Stimulated activated CD8-positive, alpha-beta memory T cell treated with anti-CD3 and anti-CD28 coated beads, Interleukin-15, amount 100 ng/mL, for 1 hour (primary cell): ENCODE measurements at places on chromosomes 2 and 18.

DNA sequence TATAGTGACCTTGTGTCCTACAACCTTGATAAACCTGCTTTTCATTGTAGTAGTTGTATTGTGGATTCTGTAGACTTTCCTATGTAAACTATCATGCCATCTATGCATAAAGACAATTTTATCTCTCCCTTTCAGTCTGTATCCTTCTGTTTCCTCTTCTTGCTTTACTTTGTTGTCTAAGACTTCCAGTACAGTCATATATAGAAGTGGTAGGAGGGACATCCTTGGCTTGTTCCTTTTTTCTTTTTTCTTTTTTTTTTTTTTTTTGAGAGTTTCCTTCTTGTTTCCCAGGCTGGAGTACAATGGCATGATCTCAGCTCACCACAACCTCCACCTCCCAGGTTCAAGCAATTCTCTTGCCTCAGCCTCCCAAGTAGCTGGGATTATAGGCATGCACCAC is 39.7 kb downstream of the UBE2F start:
- no peak for DNase-seq

- no peak for DNase-seq
Measured at GRCh38 chr2:239689410-239689809, 288.6 kb upstream of the HDAC4 start.

DNA sequence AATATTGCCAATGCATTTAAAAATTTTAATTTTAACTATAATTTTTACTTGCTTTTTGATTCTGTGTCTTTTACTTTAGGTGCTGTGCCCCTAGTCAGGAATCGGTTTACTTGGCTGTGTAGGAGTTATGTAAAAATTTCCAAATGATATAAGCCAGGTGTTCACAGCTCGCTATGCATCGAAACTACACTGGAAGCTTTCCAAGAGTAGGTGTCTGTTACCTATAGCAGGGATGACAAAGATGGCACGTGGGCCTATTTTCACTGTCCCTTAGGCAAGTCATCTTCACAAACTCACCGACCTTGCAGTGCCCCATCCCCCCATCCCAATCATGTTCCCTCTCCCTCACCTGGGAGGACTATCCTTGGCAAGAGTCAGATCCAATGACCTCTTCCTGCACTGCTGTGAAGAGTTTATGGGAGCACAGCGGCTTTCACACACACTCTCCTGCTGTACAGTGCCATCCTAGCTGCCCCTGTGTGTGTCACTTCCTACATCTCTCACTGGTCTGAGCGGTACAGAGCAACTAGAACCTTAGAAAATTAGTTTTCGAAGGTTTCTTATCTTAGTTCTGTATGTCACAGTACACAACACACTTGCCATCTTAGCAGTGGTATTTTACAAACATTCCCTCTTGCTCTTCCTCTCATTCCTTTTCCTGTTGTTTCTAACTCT is 49.2 kb upstream of the NAB1 start:
- no peak for DNase-seq

DNA sequence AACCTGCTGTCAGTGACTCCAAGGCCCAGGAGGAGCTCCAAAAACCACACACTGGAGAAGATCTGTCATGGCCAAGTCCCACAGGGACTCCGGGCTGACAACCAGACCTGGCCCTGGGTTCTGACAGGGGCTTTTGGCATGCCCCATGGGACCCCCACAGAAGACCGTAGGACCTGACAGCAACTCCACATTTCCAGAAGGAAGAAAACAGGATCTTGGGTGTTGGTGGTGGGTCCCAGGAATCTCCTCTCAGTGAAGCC is 275.9 kb upstream of the HS6ST1 start:
- no peak for DNase-seq

DNA sequence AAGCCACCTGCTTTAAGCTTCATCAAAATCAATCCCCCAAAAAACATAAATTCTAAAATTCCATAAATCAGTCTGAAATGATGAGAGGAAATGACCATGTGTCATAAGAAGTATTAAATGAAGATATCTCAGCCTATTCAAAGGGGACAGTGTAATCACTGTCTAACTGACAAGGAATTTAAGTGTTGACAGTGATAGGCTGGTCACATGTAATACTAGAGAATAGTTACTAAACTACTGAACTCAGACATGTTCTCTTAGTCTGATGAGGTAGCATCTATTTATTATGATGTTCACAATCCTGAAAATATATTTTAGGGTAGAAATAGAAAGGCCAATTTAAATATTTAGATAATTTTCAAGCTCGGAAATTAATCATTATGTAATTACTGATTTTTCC is 216.1 kb downstream of the L3MBTL4 start:
- DNase-seq, result no peak

GRCh38 chr18:77110936-77111335 is 21.6 kb downstream of the MBP start:
- no peak for DNase-seq

DNA sequence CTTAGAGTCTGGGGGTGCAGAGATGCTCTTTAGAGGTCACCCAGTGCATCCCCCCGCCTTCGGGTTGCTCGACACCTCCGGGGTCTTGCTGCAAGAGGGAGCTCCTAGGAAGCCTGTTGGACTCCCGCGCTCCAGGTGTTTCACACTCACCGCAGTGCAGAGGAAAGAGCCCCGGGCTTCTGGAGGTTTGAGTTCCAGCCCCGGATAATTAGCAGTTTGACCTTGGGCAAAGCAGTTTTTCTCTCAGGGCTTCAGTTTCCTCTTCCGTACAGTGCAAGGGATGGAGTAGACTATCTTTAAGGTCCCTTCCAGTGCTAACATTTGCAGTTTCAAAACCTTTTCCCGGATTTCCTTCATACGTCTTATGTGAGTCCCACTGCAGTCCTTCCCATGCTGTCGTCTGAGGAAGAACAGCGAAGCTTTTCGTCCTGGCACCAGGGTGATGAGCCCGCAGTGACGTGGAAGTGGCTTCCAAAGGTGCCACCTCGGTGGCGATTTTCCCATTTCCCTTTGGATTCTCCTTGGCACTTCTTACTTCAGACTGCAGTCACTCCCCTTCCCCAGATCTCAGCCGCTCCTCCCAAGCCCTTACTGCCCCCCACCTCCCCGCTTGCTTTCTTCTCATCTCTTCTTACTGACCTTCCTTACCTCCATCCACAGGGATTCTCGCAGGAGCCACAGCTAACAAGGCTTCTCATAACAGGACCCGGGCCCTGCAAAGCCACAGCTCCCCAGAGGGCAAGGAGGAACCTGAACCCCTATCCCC is 585 bp downstream of the PNKD start:
- DNase-seq, result no peak

- DNase-seq, result no peak
Measured at GRCh38 chr2:62471816-62472215, 34.2 kb downstream of the TMEM17 start.

- DNase-seq, result no peak
Measured at GRCh38 chr2:235394278-235394828, 99.5 kb upstream of the AGAP1 start.

GRCh38 chr18:6294148-6294784 is 120.4 kb downstream of the L3MBTL4 start:
- DNase-seq, result no peak

DNA sequence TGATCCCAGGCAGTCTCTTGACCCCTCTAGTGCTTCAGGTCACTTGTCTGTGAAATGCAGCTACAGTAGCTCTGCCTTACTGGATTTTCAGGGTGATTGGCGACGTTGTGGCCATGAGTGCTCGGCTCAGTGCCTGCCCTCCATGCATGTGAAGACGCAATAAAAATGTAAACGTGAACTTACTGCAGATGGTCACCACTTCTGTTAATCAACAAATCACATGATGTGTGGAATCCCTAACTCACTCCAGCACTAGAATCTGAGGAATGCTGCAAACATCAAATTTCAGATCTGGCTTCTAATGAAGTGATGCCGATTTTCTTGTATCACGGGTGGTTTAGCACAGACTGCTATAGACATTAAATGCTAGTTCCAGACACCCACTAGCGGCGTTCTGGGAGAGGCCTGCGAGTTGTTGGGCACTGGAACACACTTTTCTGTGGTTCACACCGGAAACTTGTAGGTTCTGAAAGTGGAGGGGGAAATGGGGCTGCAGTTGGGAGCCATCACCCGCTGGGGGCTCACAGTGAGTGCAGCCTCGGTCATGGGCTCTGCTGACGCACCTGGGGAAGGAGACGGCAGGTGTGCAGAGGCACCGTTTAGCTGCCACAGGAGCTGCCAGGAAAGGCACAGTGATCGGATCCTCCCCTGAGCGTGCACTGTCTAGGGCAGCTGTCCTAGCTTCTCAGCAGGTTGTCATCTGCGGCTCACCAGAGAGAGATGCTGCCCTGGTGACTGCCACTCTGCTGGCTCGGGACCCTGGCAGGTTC is 6.5 kb downstream of the CNDP1 start:
- no peak for DNase-seq

DNA sequence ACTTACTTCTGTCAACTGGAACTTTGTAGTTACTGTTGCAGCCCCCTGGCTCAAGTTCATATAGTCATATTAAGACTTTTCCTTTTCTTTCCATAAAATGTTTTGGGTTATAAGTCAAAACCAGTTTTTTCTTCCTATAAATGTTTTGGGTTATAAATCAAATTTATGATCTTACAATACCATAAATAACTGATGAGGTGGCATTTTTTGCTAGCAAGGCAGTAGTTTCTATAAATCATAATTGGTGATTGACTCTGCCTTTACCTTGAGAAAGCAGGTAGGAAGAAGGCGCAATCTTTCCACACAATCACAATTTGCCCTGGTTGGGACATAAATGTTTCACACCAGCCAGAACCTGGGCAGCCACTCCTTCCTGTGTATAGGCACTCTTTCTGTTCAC is 5.1 kb upstream of the DYTN start:
- DNase-seq, result no peak

DNA sequence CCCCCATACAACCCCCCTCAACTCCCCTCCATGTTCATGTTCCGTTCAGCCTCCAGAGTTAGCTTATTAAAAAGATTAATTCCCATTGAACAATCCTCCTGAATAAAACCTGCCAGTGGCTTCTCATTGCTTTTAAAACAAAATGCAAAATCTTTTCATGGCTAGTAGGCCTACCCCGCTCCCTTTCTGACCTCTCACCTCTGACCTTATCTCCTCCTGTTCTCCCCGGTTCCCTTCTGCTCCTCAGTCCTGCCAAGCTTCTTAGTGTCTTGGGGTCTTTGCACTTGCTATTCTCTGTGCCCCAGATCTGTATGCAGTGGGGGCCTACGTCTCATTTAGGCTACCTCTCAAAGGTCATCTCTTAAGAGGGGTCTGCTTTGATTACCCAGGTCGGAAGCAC is 64.3 kb downstream of the RHOB start:
- no peak for DNase-seq

DNA sequence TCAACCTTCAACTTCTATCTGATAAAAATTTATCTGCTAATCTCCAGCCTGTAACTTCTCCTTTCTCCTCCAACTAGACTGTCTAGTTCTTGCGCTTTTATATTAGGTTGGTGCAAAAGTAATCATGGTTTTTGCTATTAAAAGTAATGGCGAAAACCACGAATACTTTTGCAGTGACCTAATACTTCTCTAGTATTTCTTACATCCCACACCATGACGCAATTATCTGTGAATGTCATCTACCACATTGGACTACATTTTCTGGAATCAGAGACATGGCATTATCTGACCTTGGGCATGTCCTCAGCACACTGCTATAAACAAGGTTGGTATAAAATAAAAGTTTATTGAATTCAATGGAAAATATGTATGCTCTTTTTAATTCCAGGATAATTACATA is 370.2 kb upstream of the LYPD1 start:
- no peak for DNase-seq

DNA sequence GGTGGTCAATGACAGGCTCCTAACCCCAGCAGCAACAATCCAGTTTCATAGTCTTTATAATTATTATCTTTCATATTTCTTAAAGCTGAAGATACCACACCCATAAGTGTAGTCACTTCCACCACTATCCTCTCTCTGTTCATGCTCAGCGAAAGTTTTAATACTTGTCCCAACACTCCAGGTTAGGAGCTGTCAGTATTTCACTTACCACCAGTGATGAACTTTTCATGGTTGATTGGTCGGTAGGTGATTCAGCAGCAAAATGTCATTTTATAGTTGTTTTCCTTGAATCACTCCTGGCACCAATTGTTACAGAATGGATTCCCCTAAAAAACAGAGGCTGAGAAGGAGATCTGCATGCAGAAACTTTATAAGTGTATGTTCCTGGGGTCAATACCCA is 324.9 kb downstream of the CCDC85A start:
- no peak for DNase-seq

DNA sequence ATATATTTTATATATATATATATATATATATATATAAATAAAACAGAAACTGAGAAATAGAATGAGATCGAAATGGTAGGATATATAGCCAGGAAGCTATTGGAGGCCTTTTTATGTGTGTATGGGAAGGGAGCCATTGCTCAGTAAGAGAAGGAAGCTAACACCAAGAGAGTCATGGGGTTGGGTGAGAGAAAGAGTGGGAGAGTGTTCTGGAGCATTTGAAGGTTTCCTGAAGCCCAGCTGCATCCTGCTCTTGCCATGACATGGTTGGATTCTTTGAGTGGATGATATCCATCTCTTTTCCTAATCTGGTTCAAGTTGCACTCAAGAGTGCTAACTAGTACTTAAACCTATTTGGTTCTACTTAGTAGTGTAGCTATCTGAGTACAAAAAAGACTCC is 282.3 kb downstream of the DYSF start:
- no peak for DNase-seq

DNA sequence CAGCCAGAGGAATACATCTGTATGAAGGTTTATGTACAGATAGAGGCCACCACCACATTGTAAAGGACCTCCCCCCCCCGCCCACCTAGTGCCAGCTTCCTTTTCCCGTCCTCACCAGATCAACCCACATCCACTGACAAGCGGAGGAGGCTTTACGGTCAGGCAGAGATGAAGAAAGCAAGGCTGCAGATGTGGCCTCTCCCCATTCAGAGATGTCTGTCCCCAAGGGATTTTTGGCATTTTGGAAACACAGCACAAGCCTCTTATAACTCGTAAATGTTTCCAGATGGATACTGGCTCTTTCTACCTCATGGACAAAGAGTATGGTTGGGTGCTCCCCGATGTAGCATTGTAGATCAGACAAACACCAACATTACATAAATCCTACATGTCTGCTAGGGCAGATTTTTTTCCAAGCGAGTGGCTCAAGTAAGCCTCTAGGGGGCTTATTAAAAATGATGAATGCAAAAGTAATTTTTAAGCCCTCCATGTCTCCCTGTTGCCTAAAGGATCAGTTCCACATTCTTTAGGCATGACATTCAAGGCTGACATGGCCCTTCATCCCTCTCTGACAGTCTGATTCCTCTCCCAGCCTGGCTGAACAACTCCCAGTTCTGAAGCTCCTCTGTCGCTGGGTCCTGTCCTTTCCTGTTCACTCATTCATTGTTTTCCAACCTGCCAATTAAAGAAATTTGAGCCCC is 11.7 kb downstream of the VIT start:
- no peak for DNase-seq

GRCh38 chr2:33777786-33778185 is 178.7 kb upstream of the FAM98A start:
- no peak for DNase-seq

- no peak for DNase-seq
Measured at GRCh38 chr2:241150660-241151530, 628 bp downstream of the PPP1R7 start.

- no peak for DNase-seq
Measured at GRCh38 chr18:76618721-76619120, 123.7 kb upstream of the ZNF516 start.

- DNase-seq, result no peak
Measured at GRCh38 chr2:112621790-112622527, 23.8 kb upstream of the SLC20A1 start.
